ENCODE measurements at places on chromosomes 2 and 18. TPM values are rescaled to one million over a fixed set of nuclear protein-coding genes. Genes with fewer than 3 reads are reported as not detected.

Gene UGT1A4
- polyA plus RNA-seq, result not detected

Gene LINC00305
- polyA plus RNA-seq, result not detected

Gene CDKL4
- polyA plus RNA-seq, result not detected

Gene UGT1A10
- not detected for polyA plus RNA-seq

Gene MBD1
- polyA plus RNA-seq, result 32.2 TPM

DNA sequence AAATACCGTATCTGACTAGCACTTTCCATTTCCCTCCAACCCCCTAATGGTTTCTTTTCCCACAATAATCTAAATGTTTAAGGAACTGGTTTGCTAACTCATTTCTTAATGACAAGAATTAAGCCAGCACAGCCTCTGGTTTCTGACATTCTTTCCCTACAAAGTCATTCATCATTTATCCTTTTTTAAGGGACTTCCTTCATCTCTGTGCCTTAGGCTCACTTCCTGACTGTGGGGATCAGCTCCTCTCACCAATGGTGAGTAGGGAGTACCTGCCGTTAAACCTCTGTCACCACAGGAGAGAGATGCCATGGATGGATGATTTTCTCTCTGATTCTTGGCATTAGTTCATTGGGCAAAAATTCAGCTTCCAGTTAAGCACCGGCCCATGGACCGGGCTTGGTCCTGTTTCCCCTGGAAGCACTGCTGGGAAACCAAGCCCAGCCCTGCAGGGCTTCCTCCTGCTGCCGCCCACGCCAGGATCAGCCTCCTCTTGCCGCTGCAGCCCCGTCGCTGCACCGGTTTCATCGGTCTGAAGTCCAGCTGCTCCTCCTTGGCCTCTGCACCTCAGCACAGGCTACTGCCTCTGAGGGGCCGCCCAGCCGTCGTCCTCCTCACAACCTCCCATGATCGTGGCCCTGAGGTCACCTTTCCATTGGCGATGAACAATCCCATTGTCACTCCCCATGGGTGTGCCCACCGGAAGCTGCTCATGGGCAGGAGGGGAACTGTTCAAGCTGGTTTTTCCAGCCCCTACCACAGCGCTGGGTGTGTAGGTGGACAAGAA lies 64.0 kb upstream of the ZNF516 start:
- no peak for DNase-seq
- no peak overlapping the region for H3K4me3 ChIP-seq
- H3K36me3 ChIP-seq, result no peaks in the 10 kb centered on the region
- no peaks in the 10 kb centered on the region for H3K27me3 ChIP-seq
- H3K27ac ChIP-seq, result no peak overlapping the region
- H3K4me1 ChIP-seq, result no peaks in the 10 kb centered on the region

DNA sequence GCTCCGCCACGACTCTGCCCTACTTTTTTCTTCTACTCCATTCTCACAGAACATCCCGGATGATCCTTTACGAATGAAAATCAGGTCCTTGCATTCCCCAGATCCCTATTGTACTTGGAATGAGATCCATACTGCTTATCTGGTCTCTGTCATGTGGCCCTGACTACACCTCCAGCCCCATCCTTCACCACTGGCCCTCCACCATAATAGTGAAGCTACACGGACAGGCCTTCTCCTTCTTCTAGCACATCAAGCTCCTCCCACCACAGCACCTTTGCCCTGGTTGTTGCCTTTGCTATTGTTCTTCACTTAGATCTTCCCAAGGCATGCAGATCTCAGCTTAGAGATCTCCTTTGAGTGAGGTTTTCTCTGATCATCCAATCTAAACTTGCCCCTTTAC lies 20.1 kb upstream of the RMDN2 start:
- no peaks in the 10 kb centered on the region for H3K4me1 ChIP-seq
- DNase-seq, result no peak
- H3K4me3 ChIP-seq, result no peak overlapping the region
- H3K27me3 ChIP-seq, result no peaks in the 10 kb centered on the region

GRCh38 chr18:62189208-62189607 lies 2.2 kb downstream of the RELCH start:
- no peaks in the 10 kb centered on the region for H3K36me3 ChIP-seq
- H3K27me3 ChIP-seq, result no peaks in the 10 kb centered on the region
- no peak for DNase-seq
- H3K27ac ChIP-seq, result no peak overlapping the region
- H3K4me3 ChIP-seq, result peak overlapping the region; percentile 98

DNA sequence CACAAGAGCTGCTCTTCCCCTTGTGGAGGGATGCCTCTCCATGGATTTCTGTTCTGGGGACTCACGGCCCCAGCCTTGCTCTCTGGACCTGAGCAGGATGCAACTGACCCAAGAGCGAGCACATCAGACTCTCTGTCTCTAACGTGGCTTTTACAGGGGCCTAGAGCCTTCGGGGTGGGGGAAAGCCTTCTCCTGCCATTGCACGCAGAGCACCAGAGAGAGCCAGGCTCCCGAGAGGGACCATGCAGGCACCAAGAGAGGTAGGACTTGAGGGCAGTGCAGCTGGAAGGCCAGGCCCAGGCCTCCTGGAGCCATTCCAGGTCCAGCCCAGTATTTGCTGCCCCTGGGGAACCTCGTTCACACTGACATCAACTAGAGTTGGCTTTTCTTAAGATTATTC lies 475.6 kb upstream of the MYT1L start:
- H3K27me3 ChIP-seq, result no peaks in the 10 kb centered on the region
- H3K4me3 ChIP-seq, result no peak overlapping the region
- H3K4me1 ChIP-seq, result no peaks in the 10 kb centered on the region
- DNase-seq, result no peak

- H3K36me3 ChIP-seq, result no peaks in the 10 kb centered on the region
- no peak for DNase-seq
- no peak overlapping the region for H3K27ac ChIP-seq
- H3K4me1 ChIP-seq, result peaks cover 7% of the 10 kb centered on the region
- no peak overlapping the region for H3K4me3 ChIP-seq
Measured at GRCh38 chr2:119751706-119752105, 8.0 kb upstream of the PTPN4 start.

- no peaks in the 10 kb centered on the region for H3K4me1 ChIP-seq
- H3K27me3 ChIP-seq, result no peaks in the 10 kb centered on the region
- DNase-seq, result no peak
- H3K27ac ChIP-seq, result no peak overlapping the region
Measured at GRCh38 chr2:169104848-169105247, 35.5 kb downstream of the DHRS9 start.

Data from H1 (cell line).